ENCODE measurements at places on chromosomes 11 and 22.
A peak's percentile ranks its signal among the peaks of the same experiment; 100 is the strongest.

DNA sequence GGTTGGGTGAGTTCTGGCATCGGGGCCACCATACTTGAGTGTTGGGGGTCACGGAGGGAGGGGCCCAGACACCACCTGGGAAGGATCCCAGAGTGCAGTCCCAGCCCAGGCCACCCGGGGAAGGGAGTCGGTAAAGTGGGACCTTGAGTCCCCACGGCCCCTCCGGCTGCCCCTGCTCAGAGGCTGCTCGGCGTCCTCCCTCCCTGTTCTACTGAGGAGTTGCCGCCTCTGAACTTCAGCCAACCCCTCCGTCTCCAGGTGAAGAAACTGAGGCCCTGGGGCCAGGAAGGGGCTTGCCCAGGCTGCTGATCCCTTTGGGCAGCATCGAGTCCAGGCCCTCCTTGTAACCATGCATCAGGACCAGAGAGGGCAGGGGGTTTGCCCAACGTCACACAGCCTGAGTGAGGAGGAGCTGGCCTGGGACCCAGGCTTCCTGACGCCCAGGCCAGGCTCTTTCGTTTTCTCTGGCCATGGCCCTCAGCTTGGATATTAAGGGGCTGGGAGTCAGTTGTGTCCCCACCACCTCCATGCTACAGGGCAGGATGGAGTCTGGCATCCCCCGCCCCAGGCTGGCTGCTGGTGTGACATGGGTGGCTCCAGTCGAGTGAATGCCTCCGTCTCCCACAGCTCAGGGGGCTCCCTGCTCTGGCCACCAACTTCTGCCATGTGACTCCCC is 1.3 kb downstream of the PARVG start:
- no peak for DNase-seq

DNA sequence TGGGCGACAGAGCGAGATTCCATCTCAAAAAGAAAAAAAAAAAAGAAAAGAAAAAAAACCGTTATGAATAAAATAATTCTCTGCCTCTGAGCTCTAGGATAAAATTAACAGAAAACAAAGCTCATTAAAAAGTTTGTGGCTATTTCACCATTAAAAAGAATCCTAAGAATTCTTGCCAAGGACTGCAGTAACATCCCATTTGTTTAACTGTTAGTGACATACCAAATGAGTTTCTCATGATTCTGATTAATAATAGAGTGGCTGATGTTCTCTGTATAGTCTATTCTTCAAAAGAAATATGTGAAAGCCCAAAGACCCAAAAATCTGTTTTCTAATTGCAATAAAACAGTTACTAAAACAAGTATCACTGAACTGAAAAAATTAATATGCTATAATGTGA is 19.7 kb downstream of the CLNS1A start:
- no peak for DNase-seq

DNA sequence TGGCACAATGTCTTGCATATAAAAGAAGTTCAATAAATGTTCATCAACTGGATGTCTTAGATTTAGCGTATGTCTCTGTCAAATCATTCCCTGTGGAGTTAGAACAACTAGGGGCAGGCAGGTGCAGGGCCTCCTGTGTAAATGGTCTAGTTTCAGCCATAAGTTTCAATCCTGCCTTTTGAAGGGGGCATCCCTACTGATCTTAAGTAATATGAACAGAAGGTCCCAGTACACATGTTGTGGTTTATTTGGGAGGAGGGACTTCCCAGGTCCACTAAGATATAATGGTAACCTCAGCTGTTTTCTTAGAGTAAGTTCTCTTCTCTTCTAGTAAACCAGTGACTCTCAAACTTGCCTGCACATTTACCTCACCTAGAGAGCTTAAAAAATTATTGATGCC is 19.8 kb downstream of the TTC12 start:
- no peak for DNase-seq

GRCh38 chr22:40179526-40179925 is 1.8 kb downstream of the TNRC6B start:
- DNase-seq = no peak

DNA sequence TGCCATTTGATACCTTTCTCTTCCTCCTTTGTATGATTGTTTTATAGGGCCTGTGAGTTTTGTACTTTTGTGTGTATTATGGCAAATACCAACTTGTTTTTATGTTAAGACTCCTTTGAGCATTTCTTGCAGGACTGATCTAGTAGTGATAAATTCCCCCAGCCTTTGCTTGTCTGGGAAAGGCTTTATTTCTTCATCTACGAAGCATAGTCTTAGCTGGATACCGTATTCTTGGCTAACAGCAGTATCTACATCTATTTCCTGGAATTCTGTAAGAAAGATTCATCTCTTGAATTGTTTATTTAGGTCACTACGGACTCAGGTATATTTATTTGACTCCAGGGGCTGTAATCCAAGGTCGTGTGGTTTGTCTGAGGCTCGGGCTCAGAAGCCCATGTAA is 6.0 kb upstream of the NDUFS8 start:
- no peak for DNase-seq

DNA sequence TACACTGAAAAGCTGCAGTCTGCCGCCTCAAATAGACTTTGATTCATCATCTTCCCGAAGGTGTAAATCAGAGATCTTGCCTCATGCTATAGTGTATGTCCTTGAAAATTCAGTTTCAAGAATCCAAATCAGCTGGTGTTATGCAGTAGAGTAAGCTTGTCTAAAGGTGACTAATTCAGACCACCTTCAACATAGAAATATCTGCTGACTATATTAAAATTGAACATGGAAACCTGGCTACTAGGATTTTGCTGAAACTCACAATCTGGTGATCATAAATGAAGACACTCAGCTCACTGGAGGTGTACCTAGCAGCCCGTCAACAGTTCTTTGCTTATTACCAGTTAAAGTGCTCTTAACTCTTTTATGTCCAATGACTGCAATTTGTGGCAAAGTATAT is 266.6 kb downstream of the CADM1 start:
- no peak for DNase-seq

DNA sequence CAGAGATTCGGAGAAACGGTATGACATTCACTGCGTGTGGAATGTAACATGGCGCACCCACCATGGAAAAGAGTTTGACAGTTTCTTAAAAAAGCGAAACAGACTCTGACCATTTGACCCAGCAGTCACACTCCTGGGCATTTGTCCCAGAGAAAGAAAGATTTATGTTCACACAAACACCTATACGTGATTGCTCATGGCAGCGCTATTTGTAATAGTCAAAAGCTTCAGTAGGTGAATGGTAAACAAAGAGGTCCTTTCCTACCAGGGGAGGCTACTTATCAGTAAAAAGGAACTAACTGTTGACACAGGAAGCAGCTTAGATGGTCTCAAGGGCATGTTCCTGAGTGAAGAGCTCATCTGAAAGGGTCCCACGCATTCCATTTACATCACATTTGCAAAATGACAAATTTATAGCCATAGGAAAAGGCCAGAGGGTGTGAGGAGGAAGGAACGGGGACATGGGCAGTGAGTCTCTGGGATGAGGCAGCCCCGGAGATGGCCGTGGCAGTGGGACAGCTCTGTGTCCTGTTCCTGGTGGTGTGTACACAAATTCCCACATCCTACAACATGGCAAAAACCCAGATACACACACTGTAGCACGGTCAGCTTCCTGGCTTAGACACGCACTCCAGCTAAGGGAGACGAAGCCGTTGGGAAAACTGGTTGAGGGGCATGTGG is 14.6 kb upstream of the KRTAP5-6 start:
- DNase-seq = peak; percentile 50

GRCh38 chr22:49769691-49770546 is 57.8 kb downstream of the BRD1 start:
- no peak for DNase-seq

Measured in DMS153 (cell line).